ENCODE measurements at places on chromosomes 6 and 20. TPM values are rescaled to one million over a fixed set of nuclear protein-coding genes. Genes with fewer than 3 reads are reported as not detected.

Gene PCNA
- total RNA-seq: 89.8 TPM

Gene ID4
- total RNA-seq: 43.5 TPM

Gene RNF144B
- 0.68 TPM for total RNA-seq

Gene VTA1
- total RNA-seq: 30.9 TPM

Gene KCNG1
- 6.8 TPM for total RNA-seq

Gene TNFRSF21
- 17.1 TPM for total RNA-seq

Gene RHAG
- not detected for total RNA-seq

Gene ARMC12
- total RNA-seq: not detected

Gene CST5
- total RNA-seq: not detected

Gene MOCS1
- total RNA-seq: 11.3 TPM

Gene STMND1
- total RNA-seq: not detected

Gene SHLD1
- 1.3 TPM for total RNA-seq

Gene TSPO2
- total RNA-seq: not detected

Gene EPB41L1
- 14.1 TPM for total RNA-seq

Gene MYB
- 3.8 TPM for total RNA-seq

Gene BNIP5
- total RNA-seq: not detected

Gene L3MBTL3
- total RNA-seq: 14.6 TPM

Gene CLDN20
- total RNA-seq: not detected

Gene PGC
- not detected for total RNA-seq

Gene C20orf141
- not detected for total RNA-seq

Gene PRICKLE4
- total RNA-seq: 0.15 TPM

Gene GPRC6A
- total RNA-seq: not detected

Gene RAD21L1
- not detected for total RNA-seq

Gene BPI
- total RNA-seq: 0.30 TPM

Gene SPATA25
- 0.60 TPM for total RNA-seq

Gene TRIM31
- total RNA-seq: not detected

Gene ADAM33
- 48.6 TPM for total RNA-seq

Gene BPIFB2
- not detected for total RNA-seq

Gene WFDC10B
- not detected for total RNA-seq

Gene NCOA3
- 22.0 TPM for total RNA-seq

Gene KHDC1L
- not detected for total RNA-seq

Gene PI3
- not detected for total RNA-seq

Gene ZNF311
- 0.94 TPM for total RNA-seq
